ENCODE measurements at places on chromosomes 4 and X. TPM values are rescaled to one million over a fixed set of nuclear protein-coding genes. Genes with fewer than 3 reads are reported as not detected.
A peak's percentile ranks its signal among the peaks of the same experiment; 100 is the strongest.

DNA sequence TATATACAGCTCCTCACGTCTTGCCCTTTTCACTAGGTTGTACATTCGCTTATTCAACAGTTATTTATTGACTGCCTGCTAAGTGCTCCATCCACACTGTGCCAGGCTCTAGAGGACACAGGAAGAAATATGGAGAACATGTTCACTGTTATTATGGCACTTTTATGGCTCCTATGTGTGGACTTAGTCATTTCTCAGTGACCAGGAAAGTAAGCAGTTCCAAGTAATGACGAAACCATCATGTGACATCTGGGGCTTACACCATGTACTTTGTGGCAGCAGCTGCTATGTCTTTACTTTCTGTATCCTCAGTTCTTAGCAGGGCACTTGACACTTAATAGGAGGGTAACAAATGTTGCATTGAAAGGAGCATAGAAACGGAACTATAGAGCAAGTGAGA, 278.0 kb downstream of the ANK2 start:
- no peak for DNase-seq

- no peak for DNase-seq
These were observed 19.6 kb upstream of the SASH3 start for GRCh38 chrX:129760155-129760554.

DNA sequence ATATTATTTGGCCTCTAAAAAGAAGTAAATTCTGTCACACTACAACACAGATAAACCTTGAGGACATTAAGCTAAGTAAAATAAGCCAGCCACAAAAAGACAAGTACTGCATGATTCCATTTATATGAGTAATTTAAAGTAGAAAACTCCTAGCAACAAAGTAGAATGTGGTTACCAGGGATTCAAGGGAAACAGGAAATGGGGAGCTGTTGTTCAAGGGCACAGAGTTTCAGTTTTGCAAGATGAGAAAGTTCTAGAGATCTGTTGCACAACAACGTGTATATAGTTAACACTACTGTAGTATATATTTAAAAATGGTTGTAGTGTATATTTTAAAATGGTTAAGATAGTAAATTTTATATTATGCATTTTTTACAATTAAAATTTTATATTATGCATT, 25.4 kb downstream of the SEC31A start:
- DNase-seq = no peak

DNA sequence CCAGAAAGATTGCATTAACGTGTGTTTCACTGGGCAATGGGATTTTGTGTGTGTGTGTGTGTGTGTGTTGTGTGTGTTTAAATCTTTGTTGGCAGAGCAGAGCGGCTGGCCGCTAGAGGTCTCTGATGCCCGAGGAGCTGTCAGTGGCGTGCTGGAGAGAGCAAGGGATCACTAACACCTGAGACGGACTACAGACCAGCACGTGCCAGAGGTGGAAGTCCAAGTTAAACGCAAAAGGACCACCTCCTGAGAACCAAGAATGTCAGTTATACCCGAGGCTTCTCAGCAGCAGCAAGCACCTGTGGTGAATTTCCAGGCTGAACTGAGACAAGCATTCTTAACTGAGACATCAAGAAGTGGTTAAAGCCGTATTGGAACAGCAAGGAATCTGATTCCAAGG, 9.0 kb upstream of the SLC25A14 start:
- DNase-seq = peak; percentile 23

DNA sequence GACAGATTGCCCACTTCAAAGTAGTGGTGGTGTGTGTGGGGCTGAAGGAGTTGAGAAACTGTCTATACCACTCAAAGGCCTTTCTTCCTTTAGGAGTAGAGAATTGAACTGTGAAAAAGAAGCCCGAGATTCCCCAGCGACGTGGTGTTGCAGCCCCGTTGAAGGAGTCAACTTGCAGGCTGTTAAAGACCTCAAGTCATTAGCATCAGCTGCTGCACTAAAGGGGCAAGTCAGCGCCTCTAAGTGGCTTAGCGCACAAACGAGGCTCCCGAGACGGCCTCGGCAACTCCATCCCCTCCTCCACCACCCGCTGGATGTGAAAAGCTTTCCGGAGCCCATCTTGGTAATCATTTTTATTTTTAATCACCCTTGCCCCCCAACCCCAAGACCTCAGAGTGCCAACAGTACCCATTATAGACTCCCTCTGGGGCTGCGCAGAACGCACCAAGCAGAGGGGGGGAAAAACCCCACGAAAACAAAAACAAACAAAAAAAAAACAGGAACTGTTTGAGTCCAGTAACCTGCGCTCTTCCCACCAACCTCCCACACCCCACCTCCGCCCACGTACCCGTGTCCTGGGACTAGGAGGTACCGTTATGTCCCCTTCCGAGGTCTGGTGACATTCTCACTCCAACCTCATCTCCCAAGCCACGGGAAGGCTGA, 913 bp upstream of the PRDM8 start:
- DNase-seq = no peak

- no peak for DNase-seq
These were observed 146.1 kb downstream of the DCTD start for GRCh38 chr4:182770996-182771514.

- DNase-seq = no peak
These were observed 10.3 kb downstream of the PLCXD1 start for GRCh38 chrX:291411-291901.

- no peak for DNase-seq
These were observed 630.6 kb downstream of the MID1IP1 start for GRCh38 chrX:39431893-39432292.

- DNase-seq = no peak
These were observed 71.8 kb upstream of the GPR34 start for GRCh38 chrX:41616935-41617334.

GRCh38 chr4:17066236-17066635, 167.8 kb upstream of the LDB2 start:
- no peak for DNase-seq

DNA sequence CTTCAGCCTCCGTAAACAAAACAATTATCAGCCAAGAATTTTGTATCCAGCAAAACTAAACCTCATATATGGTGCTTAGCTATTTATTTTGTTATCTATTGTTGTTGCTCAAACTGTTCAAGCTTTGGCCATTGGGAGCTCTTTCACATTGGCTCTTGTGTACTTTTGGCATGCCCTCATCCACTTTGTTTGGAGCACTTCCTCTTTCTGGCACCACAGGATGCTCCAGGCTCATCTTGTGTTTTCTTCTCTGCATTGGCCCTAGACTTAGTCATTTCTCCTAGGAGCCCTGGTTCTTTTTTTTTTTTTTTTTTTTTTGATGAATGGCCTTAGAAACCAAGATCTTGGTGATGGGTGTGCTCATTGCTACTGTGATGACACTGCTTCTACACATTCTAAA, 74.5 kb downstream of the DIPK2B start:
- DNase-seq = no peak

DNA sequence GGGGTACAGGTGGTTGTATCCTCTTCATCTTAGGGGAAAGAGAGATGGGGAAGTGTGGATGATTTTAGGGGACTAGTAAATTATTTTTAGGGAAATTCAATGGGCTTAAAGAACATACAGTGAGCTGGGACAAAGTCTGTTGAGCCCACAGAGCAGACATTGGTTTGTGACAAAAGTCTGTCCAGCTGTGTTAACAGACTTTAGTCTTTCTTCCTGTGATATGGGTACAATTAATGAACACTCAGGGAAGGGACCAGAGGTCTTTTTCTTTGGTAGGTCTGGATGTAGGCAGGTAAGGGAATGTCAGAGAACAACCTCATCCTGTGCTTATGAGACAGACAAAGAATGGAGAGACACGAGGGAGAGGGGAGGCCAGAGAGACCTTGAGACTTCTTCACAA, 2.0 kb downstream of the CLRN2 start:
- no peak for DNase-seq

DNA sequence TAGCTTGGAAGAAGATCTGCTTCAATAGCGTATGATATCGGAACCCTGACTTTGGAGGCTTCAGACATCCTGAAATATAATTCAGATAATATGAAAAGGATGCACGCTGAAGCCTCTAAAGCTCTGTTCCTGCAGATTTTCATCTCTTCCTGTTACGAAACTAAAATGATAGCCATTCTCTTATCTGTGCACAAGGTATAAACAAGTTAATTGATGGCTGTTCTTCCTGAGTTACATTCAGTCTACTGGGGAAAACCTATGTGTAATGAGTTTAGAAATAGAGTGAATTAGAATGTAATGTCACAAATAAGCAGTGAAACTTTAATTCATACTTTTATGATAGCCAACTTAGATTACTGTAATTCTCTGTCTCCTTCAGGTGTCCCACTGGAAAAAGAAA, 36.8 kb upstream of the AGA start:
- no peak for DNase-seq

The FAM193A gene
- polyA plus RNA-seq = 28.9 TPM

The KCND1 gene
- polyA plus RNA-seq = 3.9 TPM

The SLC7A11 gene
- polyA plus RNA-seq = 2.1 TPM

The MAGEA4 gene
- polyA plus RNA-seq = not detected

The CSN2 gene
- polyA plus RNA-seq = not detected
